ENCODE measurements at places on chromosomes 3 and 15.

DNA sequence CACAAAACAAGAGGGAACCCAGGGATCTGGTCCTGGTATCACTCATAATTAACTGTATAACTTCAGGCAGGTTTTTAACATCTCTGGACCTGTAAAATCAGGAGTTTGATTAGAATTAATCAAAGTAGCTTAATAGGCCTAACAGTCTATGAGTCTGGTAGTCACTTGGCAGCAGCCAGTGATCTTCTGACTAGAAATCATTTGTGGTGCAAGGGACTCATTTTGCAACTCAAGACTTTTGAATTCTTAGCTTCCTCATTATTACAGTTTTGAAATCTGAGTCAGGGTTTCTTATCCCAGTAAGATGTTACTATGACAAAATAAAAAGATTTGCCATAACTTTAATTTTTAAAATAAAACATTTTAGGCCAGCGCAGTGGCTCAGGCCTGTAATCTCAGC is 70.8 kb downstream of the TMCC1 start:
- no peak for DNase-seq

- DNase-seq, result no peak
These were observed 135.7 kb upstream of the SLC7A14 start for GRCh38 chr3:170721563-170721962.

DNA sequence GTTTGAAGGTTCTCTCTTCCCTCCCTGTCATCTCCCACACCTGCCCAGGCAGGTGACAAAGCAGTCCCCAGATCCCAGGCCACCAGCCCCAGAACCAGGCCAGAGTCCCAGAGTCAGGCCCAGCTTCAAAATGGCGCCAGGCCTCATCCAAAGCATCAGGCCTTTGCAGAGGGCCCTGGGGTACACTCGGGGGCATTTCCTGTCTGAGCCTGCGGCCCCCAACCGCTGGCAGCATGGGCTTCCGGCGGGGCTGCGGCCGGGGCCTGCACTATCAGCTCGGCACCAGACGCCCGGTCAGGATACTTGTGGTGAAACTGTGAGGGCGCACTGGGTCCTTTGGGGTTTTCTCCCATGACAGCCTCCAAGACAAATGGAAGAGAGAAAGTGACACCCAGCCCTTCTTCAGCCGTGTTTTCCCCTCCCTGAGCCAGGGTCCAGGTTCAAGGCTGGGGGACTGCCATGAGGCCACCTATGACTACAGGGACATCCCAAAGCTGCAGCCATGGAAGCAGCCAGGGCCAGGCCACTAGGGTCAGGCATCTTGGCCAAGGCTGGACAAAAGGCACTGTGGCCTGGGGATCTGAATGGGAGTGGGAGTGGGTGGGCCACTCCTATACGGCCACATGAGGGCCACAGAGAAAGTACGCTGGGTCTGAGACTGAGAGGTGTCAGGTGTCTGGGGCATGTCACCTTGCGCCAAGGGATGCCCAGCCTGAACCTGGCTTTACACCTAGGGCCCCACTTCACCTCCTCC is 33.9 kb downstream of the RPN1 start:
- DNase-seq, result no peak

DNA sequence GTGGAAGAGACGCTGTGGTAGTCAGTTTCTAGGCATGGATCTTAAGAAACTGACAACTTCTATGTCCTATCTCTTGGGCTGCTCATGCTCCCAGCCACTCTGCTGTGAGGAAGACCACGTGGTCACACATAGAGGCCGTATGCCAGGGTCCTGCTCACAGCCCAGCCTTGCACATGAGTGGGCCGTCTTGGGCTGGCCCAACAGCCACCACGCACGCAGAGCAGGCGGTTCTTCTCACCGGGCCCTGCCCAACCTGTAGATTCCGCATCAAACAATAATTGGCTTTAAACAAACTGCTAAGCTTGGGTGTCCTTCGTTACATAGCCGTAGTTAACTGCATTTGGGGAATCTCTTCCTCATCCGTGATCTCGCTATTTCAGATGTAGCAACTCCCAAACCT is 26.0 kb downstream of the SLC41A3 start:
- DNase-seq, result no peak

DNA sequence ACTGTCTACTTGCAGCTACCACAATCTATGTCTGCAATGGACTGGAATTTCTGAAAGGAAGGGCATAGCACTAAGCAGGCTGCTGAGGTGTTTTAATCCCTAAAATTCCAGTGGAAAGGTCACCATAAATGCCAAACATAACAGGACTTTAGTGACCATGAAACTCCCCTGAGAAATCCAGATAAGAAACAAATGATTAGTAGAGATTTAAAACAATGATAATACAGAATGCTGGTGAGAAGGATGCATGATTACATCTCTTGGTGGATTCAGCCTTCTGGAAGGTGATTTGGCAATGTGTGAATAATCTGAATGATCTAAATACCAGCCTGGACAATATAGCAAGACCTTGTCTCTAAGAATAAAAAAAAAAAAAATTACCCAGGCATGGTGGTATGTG is 475.0 kb upstream of the CBLB start:
- DNase-seq, result no peak

- no peak for DNase-seq
These were observed 37.4 kb downstream of the ARIH1 start for GRCh38 chr15:72511536-72511935.

DNA sequence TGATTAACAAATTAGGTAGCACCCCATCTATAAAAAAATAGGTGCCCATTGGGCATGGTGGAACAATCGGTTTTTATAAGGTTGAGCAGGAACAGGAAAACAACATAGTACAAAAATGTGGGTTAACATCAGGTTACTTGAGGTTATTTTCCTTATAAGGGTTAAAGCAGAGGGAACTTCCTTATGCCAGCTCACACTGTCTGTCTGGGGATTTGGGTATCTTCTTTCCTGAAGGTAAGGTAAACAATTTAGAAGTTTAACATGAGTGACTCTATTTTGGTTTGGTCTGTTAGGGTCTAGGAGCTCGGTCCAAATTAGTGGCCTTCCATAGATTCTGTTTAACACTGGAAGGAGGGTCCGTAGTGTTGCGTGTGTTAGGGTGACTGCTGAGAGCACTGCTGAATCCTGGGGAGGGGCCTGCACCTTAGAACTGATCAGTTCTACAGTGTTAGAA is 14.7 kb downstream of the CHD2 start:
- DNase-seq, result no peak

GRCh38 chr3:194946091-194946490 is 260.4 kb downstream of the FAM43A start:
- DNase-seq, result no peak

DNA sequence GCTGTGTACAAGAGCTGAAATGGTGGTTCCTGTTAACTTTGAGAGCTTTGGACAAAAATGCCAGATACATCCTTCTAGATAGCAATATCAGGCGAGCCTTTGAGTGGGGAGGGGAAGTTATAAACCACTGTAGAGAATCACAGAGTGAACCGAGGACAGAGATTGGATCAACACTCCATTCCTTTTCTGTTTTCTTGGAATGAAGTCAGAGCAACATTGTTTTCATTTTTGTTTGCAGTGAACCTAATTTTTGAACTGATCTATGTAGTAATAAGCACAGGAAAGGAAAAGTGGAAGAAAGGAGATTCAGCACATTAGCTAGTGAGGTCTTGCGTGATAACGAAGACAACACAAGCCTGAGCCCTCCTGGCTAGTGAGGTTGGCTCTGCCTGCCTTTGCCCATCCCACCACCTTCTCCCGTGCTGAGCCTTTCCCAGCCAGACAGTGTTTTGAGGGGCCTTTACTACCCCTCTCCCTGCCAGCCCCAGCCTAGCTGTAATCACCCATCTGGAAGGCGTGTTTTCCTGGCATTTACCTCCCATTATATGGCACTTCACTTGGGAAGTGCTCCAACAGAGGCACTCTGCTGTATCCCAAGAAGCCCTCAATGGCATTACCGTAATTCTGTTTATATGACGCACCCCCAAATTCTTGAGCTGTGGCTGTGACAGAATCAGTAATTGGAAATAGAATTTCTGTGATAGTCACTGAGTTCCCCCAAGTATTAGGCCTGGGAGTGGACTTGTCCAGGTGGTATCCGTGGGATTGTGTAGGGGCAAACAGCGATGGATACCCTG is 129.8 kb downstream of the CACNA1D start:
- no peak for DNase-seq

- no peak for DNase-seq
These were observed 83.5 kb upstream of the BCL6 start for GRCh38 chr3:187828579-187829452.

DNA sequence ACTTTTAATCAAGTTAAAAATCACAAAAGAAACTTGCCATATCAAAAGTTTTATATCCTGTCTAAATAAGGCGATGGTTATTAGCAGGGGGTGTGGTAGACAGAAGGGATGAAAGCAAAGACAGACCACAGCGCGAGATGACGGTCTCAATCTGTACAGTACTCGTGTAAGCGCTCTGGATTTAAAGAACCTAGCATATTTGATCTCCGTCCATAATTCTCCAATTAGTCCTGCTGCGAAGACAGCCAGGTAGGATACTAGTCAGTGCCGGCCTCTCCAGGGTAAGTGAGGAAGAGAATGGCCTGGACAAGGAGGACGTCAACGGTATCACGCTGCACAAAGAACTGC is 701 bp downstream of the SGO1 start:
- no peak for DNase-seq

DNA sequence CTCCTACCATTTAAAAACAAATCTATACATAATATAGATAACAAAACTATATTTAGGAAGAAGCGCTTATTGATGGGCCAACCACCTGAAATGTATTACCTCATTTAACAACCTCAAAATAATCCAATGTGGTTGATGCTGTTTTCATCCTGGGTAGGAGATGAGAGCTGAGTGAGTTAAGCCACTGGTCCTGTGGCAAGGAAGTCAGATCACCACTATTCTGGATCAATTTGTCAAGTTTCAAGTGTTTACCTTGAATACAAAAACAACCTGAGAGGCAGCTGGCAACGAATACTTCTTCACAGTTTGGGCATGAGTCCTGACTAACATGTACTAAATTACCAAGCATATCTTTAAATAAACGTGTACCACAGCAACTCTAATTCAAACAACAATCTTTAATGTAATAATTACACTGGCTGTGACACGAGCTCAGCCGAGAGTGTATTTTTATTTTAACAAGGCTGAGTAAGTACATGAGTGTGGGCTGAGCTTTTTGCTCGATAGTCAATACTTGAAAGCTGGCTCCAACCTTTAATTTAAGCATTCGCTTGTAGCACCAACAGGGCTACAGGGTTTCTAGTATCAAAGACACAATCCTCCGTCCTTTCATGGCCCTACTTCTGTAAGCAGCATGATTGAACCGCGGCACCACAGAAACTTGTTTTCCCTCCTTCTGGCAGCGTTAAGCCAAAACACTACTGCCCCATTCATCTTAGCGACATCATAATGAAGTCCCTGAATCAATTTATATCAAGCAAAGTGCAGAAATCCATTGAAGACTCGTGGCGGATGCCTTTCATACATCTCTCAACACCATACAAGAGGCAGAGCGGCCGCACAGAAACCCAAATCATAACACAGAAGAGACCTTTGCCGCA is 93.8 kb upstream of the ICE2 start:
- no peak for DNase-seq

DNA sequence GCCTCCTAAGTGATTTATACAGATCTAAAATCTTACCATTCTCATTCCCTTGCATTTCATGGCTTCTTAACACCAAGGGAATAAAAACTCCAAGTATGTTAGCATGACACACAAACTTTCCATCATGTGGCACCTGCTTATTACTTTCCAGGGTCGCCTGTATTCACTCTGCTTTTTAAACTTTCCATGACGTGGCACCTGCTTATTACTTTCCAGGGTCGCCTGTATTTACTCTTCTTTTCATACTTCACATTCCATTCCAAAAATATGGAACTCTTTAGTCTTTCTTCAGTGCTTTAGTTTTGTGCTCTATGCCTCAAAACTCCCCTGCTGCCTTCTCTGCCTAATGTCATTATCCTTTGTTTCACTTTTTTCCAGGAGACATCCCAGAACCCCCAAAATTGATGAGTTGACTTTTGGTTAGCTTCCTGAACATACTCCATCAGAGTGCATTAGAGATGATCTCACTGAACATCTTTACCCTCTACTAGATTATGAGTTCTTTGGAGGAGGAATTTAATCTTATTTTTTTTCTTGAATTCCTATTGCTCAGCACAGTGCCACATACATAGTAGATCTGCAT is 47.0 kb downstream of the CALML4 start:
- DNase-seq, result no peak

- DNase-seq, result no peak
These were observed 40.1 kb downstream of the GAP43 start for GRCh38 chr3:115663414-115663813.

GRCh38 chr15:92012881-92013280 is 159.4 kb downstream of the SLCO3A1 start:
- no peak for DNase-seq

GRCh38 chr3:159453036-159453435 is 535.6 kb upstream of the IL12A start:
- DNase-seq, result no peak

Data from neural crest cell (in vitro differentiated cells).